Hair follicular keratinocyte (primary cell): ENCODE measurements at places on chromosomes 6 and 20. TPM values are rescaled to one million over a fixed set of nuclear protein-coding genes. Genes with fewer than 3 reads are reported as not detected.

Gene SLC4A11
- 3.6 and 6.8 TPM in 2 replicates for total RNA-seq

Gene WFDC6
- not detected in 2 replicates for total RNA-seq

Gene SMLR1
- total RNA-seq = not detected in 2 replicates

Gene CENPW
- total RNA-seq = 6.4 and 33.9 TPM in 2 replicates

Gene ADTRP
- 27.0 and 75.8 TPM in 2 replicates for total RNA-seq

Gene PLTP
- 123 and 157 TPM in 2 replicates for total RNA-seq

Gene CPXM1
- total RNA-seq = not detected in 2 replicates

Gene HTR1E
- not detected in 2 replicates for total RNA-seq

Gene GMDS
- 13.0 and 18.1 TPM in 2 replicates for total RNA-seq

Gene EBF4
- 0.15 and 0.39 TPM in 2 replicates for total RNA-seq

Gene TMEM14B
- 76.3 and 78.1 TPM in 2 replicates for total RNA-seq

Gene PDYN
- not detected in 2 replicates for total RNA-seq

Gene SDC4
- total RNA-seq = 162 and 261 TPM in 2 replicates

Gene CRISP2
- total RNA-seq = not detected in 2 replicates

Gene IMPG1
- not detected in 2 replicates for total RNA-seq

Gene CST4
- total RNA-seq = not detected in 2 replicates
